ENCODE measurements at places on chromosomes 1 and 21. TPM values are rescaled to one million over a fixed set of nuclear protein-coding genes. Genes with fewer than 3 reads are reported as not detected.

The SAMD13 gene
- 2.0 TPM for total RNA-seq

GRCh38 chr21:33355355-33355754 is 30.6 kb downstream of the IFNAR1 start:
- no peak for DNase-seq
- H3K27me3 ChIP-seq = no peaks in the 10 kb centered on the region
- H3K4me3 ChIP-seq = no peak overlapping the region
- H3K27ac ChIP-seq = peak overlapping the region; percentile 21
- peaks cover 5% of the 10 kb centered on the region for H3K4me1 ChIP-seq

DNA sequence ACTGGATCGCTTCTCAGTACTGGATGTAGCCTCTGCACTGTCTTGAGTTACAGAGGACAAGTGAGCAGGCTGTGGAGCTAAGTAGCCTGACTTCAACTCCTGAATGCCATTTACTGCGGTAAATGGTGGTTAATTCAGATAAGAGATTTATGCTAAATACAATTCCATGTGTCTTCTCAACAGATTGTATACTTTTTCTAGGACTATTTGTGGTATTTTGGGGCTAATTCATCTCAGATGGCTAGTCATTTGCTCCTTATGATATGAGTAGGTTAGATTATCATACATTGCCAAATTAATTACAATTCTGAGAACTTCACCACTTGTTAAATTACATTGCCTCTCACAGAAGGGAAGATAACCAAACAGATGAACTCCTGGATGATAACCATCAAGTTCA is 90.5 kb downstream of the NTNG1 start:
- H3K4me1 ChIP-seq = no peaks in the 10 kb centered on the region
- no peaks in the 10 kb centered on the region for H3K36me3 ChIP-seq
- no peak overlapping the region for H3K27ac ChIP-seq
- DNase-seq = no peak

- H3K27ac ChIP-seq = peak overlapping the region; percentile 24
- H3K36me3 ChIP-seq = no peaks in the 10 kb centered on the region
Observed at GRCh38 chr1:242243472-242243871, 244.6 kb upstream of the MAP1LC3C start.

GRCh38 chr1:17099616-17100340 is 19.5 kb downstream of the PADI2 start:
- no peak overlapping the region for H3K4me3 ChIP-seq
- H3K27me3 ChIP-seq = peaks cover 26% of the 10 kb centered on the region
- H3K4me1 ChIP-seq = peaks cover 5% of the 10 kb centered on the region
- no peak for DNase-seq
- H3K36me3 ChIP-seq = no peaks in the 10 kb centered on the region

- no peak for DNase-seq
- no peak overlapping the region for H3K27ac ChIP-seq
- no peak overlapping the region for H3K4me3 ChIP-seq
- H3K4me1 ChIP-seq = no peaks in the 10 kb centered on the region
- H3K27me3 ChIP-seq = no peaks in the 10 kb centered on the region
- no peaks in the 10 kb centered on the region for H3K36me3 ChIP-seq
Observed at GRCh38 chr1:14148526-14148925, 448.5 kb downstream of the PRDM2 start.

The ESPN gene
- total RNA-seq = 0.41 TPM

DNA sequence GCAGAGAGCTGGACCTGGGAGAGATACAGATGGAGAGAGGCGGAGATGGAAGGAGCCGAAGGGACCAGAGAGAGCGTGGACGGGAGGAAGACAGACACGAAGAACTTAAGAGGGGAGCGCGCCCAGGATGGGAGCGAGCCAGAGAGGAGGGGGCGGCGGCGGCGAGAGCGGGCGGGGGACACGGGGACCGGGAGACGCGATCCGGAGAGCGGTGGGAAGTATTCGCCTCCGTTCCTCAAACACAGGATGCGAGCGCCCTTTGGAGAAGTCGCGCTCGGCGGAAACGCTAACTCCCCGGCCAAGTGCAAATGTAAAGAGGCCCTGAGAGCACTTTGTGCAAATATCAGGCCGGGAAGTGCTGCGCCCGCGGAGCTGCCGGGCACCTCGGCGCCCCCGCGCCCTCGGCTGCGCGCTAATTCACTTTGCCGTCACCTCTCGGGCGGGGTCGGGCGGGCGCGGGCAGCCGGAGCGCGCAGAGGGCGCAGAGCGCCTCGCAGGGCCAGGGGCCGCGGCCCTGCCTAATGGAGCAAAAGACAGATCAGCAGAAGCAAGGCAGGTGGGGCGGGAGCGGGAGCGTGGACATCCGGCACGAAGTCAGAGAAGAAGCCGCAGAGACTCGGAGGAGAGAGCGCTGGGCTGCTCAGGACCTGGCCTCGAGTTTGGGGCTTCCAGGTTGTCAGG is 281.2 kb downstream of the RRAGC start:
- no peak overlapping the region for H3K27ac ChIP-seq
- no peaks in the 10 kb centered on the region for H3K4me1 ChIP-seq
- DNase-seq = no peak
- H3K4me3 ChIP-seq = peak overlapping the region; percentile 41
- H3K27me3 ChIP-seq = peaks cover 94% of the 10 kb centered on the region

- H3K4me3 ChIP-seq = peak overlapping the region; percentile 83
- H3K36me3 ChIP-seq = no peaks in the 10 kb centered on the region
- H3K27ac ChIP-seq = peak overlapping the region; percentile 95
Observed at GRCh38 chr1:36322041-36322785, 1.2 kb downstream of the EVA1B start.

The PIGR gene
- total RNA-seq = 0.91 TPM

The OR2M5 gene
- total RNA-seq = not detected

DNA sequence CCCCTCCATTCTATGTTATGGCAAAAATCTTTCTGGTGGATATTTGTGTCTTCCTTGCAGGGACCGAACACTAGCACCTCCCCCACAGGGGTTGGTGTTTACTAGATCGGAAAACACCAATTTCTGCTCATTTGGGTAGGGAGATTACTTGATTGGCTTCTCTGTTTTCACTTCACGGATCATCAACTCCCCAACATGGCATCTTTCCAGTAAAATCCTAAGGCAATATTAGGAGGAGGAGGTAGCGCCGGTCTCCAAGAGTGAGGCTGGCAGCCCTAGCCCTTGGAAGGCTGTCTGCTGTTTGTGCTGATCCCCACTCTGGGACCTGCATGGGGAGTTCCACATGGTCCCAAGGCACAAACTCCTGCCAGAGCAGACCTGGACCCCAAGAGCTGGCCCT is 12.2 kb downstream of the VASH2 start:
- DNase-seq = no peak
- no peaks in the 10 kb centered on the region for H3K36me3 ChIP-seq
- H3K4me1 ChIP-seq = no peaks in the 10 kb centered on the region

The CLEC20A gene
- total RNA-seq = not detected

GRCh38 chr1:18410407-18410806 is 70.3 kb upstream of the KLHDC7A start:
- no peak overlapping the region for H3K27ac ChIP-seq
- no peak for DNase-seq
- no peak overlapping the region for H3K4me3 ChIP-seq
- peaks cover 77% of the 10 kb centered on the region for H3K27me3 ChIP-seq
- H3K4me1 ChIP-seq = no peaks in the 10 kb centered on the region
- H3K36me3 ChIP-seq = no peaks in the 10 kb centered on the region

- H3K27ac ChIP-seq = no peak overlapping the region
- H3K36me3 ChIP-seq = no peaks in the 10 kb centered on the region
- DNase-seq = no peak
- H3K4me1 ChIP-seq = no peaks in the 10 kb centered on the region
Observed at GRCh38 chr21:42360317-42360716, 6.0 kb downstream of the TFF1 start.

The PADI2 gene
- 0.49 TPM for total RNA-seq

The CFHR2 gene
- total RNA-seq = not detected

DNA sequence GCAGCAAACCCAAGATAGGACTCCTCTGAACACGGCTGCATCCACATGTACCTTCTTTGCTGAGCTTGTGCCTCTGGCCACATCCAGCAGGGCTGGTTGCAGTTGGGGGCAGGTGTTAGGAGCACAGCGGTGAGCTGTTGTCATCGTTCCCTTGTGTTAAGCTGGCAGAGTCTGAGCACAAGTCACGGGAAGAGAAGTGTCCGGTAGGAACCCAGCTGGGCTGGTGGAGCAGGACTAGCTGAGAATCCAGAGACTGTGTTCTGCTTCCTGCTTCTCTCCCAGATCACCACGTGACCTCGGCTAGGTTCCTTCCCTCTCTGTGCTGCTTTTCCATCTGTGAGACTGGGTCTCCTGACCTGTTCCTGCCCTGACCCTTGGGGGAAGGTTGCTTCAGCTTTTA is 105.1 kb downstream of the PCBP3 start:
- H3K27ac ChIP-seq = no peak overlapping the region
- no peaks in the 10 kb centered on the region for H3K27me3 ChIP-seq
- no peaks in the 10 kb centered on the region for H3K4me1 ChIP-seq
- H3K4me3 ChIP-seq = no peak overlapping the region
- no peaks in the 10 kb centered on the region for H3K36me3 ChIP-seq

The SH3BGR gene
- 103 TPM for total RNA-seq

The TMEM59 gene
- 337 TPM for total RNA-seq

DNA sequence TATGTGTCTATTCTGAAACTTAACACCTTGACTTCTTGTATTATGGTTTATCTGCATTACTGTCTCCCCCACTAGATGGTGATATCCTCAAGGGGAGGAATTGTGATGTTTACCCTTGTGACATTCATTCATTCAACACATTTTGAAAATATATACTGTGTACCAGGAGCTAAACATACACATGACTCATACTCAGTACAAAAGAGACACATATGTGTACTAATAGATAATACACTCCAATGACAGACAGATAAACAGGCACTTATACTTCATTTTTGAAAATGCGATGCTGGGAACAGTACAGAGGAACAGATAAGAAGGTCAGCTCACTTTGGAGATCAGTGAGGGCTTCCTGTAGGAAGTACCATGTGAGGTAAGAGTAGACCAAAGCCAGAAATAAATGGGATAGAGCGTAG is 8.9 kb upstream of the RAB3GAP2 start:
- no peaks in the 10 kb centered on the region for H3K36me3 ChIP-seq
- no peaks in the 10 kb centered on the region for H3K4me1 ChIP-seq
- peaks cover 21% of the 10 kb centered on the region for H3K27me3 ChIP-seq
- no peak overlapping the region for H3K4me3 ChIP-seq

The FCRL1 gene
- total RNA-seq = not detected

- no peaks in the 10 kb centered on the region for H3K4me1 ChIP-seq
- no peak for DNase-seq
- H3K27ac ChIP-seq = no peak overlapping the region
Observed at GRCh38 chr1:93995837-93996536, 86.8 kb upstream of the GCLM start.

The NES gene
- total RNA-seq = 164 TPM

The TFF2 gene
- total RNA-seq = not detected

The KMO gene
- total RNA-seq = not detected

The OR14K1 gene
- not detected for total RNA-seq

The VANGL1 gene
- 5.9 TPM for total RNA-seq

- DNase-seq = no peak
- peak overlapping the region; percentile 81 for H3K27ac ChIP-seq
- H3K4me1 ChIP-seq = peaks cover 39% of the 10 kb centered on the region
- no peaks in the 10 kb centered on the region for H3K27me3 ChIP-seq
- no peaks in the 10 kb centered on the region for H3K36me3 ChIP-seq
Observed at GRCh38 chr1:228939001-228939691, 203.9 kb downstream of the RHOU start.

GRCh38 chr1:21648791-21649190 is 20.4 kb downstream of the RAP1GAP start:
- DNase-seq = no peak
- no peak overlapping the region for H3K27ac ChIP-seq
- H3K4me3 ChIP-seq = no peak overlapping the region
- peaks cover 8% of the 10 kb centered on the region for H3K4me1 ChIP-seq

GRCh38 chr1:237059244-237059643 is 17.3 kb downstream of the RYR2 start:
- peaks cover 61% of the 10 kb centered on the region for H3K4me1 ChIP-seq
- peak overlapping the region; percentile 54 for H3K4me3 ChIP-seq
- DNase-seq = no peak
- H3K27ac ChIP-seq = peak overlapping the region; percentile 55
- peaks cover 3% of the 10 kb centered on the region for H3K36me3 ChIP-seq
- H3K27me3 ChIP-seq = peaks cover 6% of the 10 kb centered on the region

The GPR61 gene
- total RNA-seq = 0.08 TPM

DNA sequence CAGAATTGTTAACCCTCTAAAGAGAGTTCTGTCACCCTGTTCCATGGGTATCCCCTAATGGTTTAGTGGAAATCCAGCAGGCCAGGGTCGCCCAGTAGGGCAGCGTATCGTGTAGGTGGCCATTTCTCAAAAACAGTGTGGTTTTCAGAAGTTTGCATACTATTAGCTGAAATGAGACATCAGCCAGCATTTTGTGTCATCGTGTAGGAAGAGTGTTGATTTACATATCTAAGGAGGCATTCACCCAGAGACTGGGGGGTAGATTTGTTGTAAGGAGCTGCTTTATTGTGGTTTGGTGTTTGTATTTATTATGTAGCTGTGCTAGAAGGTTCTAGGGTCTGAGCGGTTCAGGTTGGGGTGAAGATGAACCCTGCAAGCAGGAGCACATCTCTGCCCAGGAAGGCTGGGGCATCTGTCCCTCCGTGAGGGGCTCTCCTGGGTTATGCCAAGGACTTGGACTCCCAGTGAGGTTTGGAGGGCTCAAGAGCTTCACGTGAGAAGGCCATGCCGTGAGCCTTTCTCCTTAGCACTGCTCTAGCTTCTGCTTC is 174.4 kb downstream of the PGBD5 start:
- H3K36me3 ChIP-seq = peaks cover 47% of the 10 kb centered on the region
- no peak overlapping the region for H3K4me3 ChIP-seq
- H3K27me3 ChIP-seq = no peaks in the 10 kb centered on the region
- H3K27ac ChIP-seq = no peak overlapping the region

DNA sequence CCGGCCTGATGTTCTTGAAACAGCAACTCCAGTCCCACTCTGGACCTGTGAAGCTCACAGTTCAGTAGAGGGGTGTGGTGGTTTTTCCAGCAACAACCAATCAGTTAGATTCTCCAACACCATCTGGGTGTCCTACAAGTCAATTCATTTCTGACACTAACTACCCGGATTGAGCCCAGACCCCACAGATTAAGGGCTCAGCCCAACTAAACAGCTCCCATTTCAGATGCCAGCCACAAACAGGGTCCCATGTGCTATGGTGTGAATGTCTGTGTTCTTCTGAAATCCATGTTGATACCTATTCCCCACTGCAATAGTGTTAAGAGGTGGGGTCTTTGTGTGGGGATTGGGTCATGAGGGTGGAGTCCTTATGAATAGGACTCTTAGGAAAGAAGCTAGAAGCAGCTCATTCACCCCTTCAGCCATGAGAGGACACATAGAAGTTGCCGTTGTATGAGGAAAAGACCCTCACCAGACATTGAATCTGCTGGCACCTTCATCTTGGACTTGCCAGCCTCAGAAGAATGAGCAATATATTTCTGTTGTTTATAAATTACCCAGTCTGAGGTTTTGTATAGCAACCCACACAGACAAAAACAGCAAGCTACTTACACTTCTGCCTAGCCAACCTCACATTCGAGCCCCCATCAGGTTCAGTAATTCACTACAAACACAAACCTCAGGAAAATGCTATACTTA is 53.6 kb downstream of the IRF2BP2 start:
- no peak overlapping the region for H3K27ac ChIP-seq
- no peak overlapping the region for H3K4me3 ChIP-seq
- H3K4me1 ChIP-seq = peaks cover 25% of the 10 kb centered on the region
- H3K27me3 ChIP-seq = no peaks in the 10 kb centered on the region
- H3K36me3 ChIP-seq = no peaks in the 10 kb centered on the region

- no peak for DNase-seq
- no peaks in the 10 kb centered on the region for H3K27me3 ChIP-seq
Observed at GRCh38 chr1:240928265-240928664, 316.3 kb upstream of the GREM2 start.

GRCh38 chr1:4144349-4144971 is 244.4 kb upstream of the C1orf174 start:
- H3K27me3 ChIP-seq = peaks cover 52% of the 10 kb centered on the region
- no peaks in the 10 kb centered on the region for H3K4me1 ChIP-seq
- no peaks in the 10 kb centered on the region for H3K36me3 ChIP-seq
- no peak overlapping the region for H3K4me3 ChIP-seq

The GFI1 gene
- 0.25 TPM for total RNA-seq

All from left ventricle myocardium inferior (tissue), 1 donor.